Muscle of leg (tissue), 16 donors: ENCODE measurements at places on chromosomes 1 and 21. TPM values are rescaled to one million over a fixed set of nuclear protein-coding genes. Genes with fewer than 3 reads are reported as not detected.

DNA sequence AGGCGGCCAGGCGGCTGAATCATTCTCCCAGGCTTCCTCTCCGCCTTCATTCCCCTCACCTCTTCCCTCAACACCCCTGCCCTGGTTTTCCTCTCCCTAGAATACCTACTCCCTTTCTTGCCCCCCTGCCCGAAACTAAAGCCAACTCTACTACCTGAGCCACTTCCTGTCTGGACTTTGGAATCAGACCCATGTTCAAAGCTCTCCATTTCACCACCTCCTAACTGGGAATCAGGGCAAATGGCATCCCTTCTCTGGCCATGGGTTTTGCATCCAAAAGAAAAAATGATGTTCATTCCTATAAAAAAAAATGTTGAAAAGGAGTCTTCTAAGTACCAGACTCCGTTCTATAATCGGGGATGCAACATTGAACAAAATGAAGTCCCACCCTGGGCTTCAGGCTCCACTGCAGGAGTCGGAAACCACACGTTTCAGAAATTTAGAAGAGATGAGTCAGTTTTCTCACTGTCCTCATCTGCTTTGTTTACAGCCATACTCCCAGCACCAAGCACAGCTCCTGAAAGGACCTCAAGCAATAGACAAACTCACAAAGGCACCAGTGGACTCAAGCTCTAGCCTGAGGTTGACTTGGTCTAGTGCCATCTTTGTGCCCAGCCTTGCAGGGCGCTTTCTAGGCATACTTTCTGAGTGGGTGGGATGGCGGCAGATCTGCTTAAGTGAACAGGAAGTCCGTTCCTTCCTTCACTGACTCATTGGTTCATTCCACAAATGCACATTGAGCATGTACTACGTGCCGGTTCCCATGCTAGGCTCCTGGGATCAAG, 176.2 kb downstream of the IGSF21 start:
- no peak for DNase-seq

NRDC gene
- 80.1 TPM for total RNA-seq

ST6GALNAC5 gene
- total RNA-seq, result 2.8 TPM

PM20D1 gene
- 0.09 TPM for total RNA-seq

DNA sequence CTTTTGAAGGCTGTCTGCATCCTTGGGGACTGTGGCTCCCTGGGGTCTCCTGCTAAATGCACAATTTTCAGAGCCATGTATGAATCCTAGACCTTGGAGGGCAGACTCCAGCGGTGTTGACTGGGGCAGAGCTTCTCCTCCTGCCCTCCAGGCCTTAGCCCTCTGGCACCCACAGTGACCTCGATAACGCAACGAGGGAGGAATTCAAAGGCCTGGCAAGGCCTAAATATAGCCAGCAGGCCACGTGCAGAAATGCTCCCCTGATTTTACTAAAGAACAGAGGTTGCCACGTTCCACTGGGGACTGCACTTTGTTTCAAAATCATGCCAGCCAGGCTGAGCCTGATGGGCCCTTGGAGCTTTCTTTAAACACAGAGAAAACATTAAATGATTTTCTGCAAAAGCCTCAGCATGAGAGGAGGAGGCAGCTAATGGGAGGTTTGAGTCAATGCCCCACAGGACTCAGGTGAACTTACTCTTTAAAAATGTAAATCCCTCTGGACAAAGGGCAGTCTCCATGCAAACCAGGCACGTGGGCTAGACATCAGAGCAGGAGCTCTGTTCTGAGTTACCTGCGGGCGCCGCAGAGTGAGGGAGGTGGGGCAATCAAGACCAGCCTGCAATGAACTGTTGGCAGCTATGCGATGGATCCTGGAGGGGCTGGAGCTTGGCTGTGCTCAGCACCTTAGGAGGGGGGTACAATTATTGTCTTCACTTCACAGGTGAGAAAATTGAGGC, 28.0 kb downstream of the GRIK3 start:
- no peak for DNase-seq

CHODL gene
- 92.5 TPM for total RNA-seq

- no peak for DNase-seq
Observed at GRCh38 chr1:44521378-44522080, 116.5 kb downstream of the RNF220 start.

- no peak for DNase-seq
Observed at GRCh38 chr1:228006034-228006785, 588 bp upstream of the WNT3A start.

DNA sequence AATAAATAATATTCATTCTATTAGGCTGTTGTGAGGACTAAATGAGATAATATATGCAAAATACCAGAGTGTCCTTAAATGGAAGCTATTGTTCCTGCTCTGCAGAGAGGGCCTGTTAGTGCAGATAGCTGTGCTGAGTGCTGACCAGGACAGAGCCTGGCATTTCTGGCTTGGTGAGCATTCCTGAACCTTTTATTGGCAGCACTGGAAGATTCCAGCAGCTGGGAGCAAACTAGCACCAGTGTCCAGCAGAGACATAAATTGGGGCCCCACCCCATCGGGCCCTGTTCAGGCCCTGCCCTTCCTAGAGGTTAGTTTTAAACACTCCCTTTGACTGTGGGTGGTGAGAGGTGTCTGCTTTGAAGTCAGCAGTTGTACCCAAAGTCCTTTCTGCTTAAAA, 85.9 kb upstream of the GADD45A start:
- DNase-seq, result no peak

DNA sequence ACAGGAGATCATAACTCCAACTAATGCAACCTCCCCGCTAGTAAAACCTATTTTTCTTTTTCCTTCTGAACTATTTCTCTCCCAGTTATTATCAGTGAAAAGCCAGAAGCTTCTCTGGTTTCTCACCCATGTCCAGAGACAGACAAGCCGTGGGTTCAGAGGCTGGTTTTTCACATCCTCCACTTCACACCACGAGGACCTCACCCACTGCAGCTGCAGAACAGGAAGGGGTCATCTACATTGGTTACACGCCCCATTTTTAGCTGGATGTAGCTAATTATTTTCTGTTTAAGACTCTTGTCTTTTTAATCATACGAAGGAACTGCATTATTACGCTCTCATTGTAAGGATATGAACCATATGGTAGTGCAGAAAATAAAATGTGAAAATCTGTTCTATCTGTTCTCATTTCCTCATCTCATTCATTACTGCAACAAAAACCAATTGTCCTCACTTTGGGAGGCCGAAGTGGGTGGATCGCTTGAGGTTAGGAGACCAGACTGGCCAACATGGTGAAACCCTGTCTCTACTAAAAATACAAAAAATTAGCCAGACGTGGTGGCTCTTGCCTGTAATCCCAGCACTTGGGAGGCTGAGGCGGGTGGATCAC, 39.1 kb upstream of the CLDN14 start:
- DNase-seq, result no peak

IFI16 gene
- 22.0 TPM for total RNA-seq

- peak; percentile 75 for DNase-seq
Observed at GRCh38 chr1:65065524-65066418, 82.2 kb upstream of the AK4 start.

SV2A gene
- total RNA-seq, result 2.7 TPM

DNA sequence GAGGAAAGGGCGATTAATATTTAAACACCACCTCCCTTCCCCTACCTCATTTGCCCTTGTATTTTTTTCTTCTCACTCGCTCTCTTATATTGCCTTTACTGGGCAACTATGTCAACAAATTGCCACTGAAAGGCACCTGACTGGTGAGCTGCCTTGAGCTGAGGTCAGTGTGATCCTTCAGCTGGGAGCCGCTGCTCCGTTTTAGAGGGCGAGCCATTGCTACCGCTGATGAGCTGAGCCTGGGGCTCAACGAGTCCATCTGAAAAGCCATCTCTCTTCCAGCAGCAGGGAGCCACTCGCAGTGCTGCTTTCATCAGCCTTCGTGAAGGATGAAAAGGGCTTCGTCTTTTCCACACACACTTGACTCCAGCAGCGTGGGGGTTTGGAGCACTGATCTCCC, 108.0 kb upstream of the KIF26B start:
- no peak for DNase-seq

GRCh38 chr1:47774986-47775834, 222.0 kb downstream of the TRABD2B start:
- no peak for DNase-seq

CAPN9 gene
- 0.35 TPM for total RNA-seq
